Neural progenitor cell (in vitro differentiated cells): ENCODE measurements at places on chromosomes 2 and 18. TPM values are rescaled to one million over a fixed set of nuclear protein-coding genes. Genes with fewer than 3 reads are reported as not detected.

IL36RN gene
- total RNA-seq: not detected in 2 replicates

USP37 gene
- 21.0 and 35.1 TPM in 2 replicates for total RNA-seq

PCARE gene
- total RNA-seq: not detected in 2 replicates

GALR1 gene
- total RNA-seq: not detected in 2 replicates
